GM23248 (cell line): ENCODE measurements at places on chromosomes 2 and 18.
A peak's percentile ranks its signal among the peaks of the same experiment; 100 is the strongest.

- peaks cover 16% of the 10 kb centered on the region for H3K36me3 ChIP-seq
- peak overlapping the region; percentile 81 for H3K27ac ChIP-seq
- H3K27me3 ChIP-seq: no peaks in the 10 kb centered on the region
- peak overlapping the region; percentile 91 for H3K4me3 ChIP-seq
These were observed 2.1 kb downstream of the LBH start for GRCh38 chr2:30233271-30234009.

DNA sequence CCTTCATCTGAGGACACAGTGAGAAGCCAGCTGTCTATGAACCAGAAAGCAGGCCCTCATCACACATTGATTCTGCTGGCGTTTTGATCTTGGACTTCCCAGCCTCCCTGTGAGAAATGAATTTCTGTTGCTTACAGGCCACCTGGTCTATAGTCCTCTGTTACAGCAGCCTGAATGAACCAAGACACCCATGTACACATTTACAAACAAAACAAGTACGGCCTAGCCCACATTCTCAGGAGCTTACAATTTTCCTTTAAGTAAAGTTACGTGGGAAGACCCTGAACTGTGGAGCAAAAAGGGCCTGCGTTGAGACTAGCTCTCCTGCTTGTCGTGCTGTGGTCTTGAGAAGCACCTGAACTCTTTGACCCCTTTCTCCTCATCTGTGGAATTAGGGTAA is 12.0 kb upstream of the SLC20A1 start:
- H3K4me1 ChIP-seq: peaks cover 38% of the 10 kb centered on the region
- no peaks in the 10 kb centered on the region for H3K36me3 ChIP-seq
- H3K27ac ChIP-seq: no peak overlapping the region
- DNase-seq: no peak
- no peaks in the 10 kb centered on the region for H3K27me3 ChIP-seq
- no peak overlapping the region for H3K4me3 ChIP-seq

- no peak for DNase-seq
- H3K27ac ChIP-seq: no peak overlapping the region
- no peak overlapping the region for H3K4me3 ChIP-seq
- H3K36me3 ChIP-seq: no peaks in the 10 kb centered on the region
These were observed 7.6 kb upstream of the TRIB2 start for GRCh38 chr2:12709207-12709522.

- no peak overlapping the region for H3K4me3 ChIP-seq
- no peaks in the 10 kb centered on the region for H3K4me1 ChIP-seq
- no peak overlapping the region for H3K27ac ChIP-seq
These were observed 45.6 kb upstream of the GPR75 start for GRCh38 chr2:53905396-53905795.

DNA sequence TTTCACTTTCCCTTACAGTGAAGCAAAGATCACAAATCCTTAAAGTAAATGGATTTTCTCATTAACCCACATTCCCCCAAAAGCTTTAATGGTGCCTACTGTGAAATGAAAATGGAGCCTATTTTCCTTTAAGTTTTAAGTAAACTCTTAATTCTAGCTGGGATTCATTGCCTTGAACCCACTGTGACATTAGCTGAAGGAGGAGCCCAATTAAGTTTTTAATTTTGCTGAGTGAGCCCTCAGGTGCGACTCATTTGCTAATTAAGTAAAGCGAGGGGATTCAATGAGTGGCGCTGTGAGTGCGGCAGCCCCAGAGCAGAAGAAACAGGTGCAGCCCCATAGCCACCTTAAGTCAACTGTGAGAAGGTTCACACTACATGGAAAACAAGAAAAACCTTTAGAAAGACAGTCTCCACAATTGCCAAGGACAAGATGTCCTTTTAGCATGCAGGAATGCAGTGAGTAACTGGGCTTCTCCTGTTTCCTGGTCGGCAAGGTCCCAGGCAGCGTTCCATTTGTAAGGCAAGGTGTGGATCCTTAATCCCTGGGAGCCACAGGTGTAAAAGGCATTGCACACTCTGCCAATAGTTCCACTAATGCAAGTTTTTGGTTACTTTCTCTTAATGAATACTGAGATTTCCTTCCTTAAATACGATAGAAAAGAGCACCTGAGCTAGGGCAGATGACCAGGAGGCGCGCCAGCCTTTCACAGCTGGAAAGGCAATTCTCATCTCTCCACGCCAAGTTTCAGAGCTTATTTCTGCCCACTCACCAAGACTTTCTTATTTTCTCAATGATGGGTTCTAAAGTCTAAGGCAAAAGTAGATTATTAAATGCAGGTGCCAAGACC is 87.7 kb downstream of the TMEM18 start:
- DNase-seq: no peak
- H3K4me3 ChIP-seq: no peak overlapping the region
- H3K36me3 ChIP-seq: no peaks in the 10 kb centered on the region
- no peaks in the 10 kb centered on the region for H3K4me1 ChIP-seq
